ENCODE measurements at places on chromosomes 7 and 10. TPM values are rescaled to one million over a fixed set of nuclear protein-coding genes. Genes with fewer than 3 reads are reported as not detected.

The OGA gene
- polyA plus RNA-seq, result 22.2 TPM

The TMEM176B gene
- polyA plus RNA-seq, result 957 TPM

The AZGP1 gene
- 1,348 TPM for polyA plus RNA-seq

DNA sequence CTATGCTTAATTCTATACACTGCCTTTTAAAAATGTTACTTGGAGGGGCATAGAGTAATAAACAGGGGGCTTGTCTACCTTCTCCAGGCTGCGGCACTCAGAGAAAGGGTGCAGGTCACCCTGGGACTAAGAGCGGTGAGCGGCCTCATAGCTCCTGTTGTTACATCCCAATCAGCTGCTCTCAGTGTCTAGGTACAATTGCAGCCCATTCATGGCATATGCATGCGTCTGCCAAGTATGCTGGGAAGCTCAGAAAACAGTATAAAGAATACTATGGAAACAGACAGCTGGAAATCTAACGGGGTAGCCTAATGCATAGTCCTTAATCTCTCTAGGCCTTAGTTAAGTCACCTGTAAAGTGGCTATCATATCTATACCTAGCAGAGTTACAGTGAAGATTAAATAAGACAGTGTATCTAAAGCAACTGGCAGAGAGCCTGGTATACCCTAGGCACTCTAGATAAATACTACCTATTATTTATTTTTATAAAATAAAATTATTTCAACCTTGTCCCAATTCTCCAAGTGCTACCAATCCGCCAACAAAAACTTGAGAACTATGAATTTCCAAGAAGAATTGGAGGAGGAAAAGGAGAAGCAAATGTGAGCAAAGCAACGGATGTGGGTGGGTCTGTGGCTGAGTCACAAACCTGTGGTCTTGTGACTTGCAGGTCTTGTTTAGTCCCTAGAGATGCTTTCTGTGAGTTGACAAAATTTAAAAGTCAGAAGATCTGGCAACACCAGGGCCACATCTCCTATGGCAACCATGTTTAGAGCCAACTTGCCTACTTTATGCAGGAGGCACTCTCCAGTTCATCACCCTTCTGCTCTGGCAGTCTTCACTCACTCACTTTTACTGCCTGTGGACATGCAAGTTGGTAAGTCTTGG, 183.0 kb downstream of the RAPGEF5 start:
- H3K4me1 ChIP-seq, result no peaks in the 10 kb centered on the region
- no peak overlapping the region for H3K27ac ChIP-seq
- H3K27me3 ChIP-seq, result no peaks in the 10 kb centered on the region
- peaks cover 6% of the 10 kb centered on the region for H3K36me3 ChIP-seq
- no peak for DNase-seq

DNA sequence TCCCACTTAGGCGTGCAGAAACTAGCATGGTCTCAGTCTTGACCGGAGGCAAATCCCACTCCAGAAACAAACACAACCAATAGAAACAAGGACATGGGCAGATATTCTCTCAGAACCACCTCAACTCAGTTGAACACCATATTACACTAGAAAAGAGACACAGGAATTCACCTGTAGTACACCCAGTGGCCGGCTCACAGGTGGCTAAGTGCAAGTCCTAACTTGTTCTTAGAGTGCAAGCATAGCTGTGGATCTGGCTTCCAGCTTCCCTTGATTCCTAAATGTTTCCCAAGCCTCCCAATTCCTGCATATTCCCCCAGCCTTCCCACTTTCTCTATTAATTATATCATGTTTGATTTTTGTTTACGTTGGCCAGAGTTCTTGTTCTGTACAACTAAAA, 164.4 kb downstream of the TPK1 start:
- H3K27ac ChIP-seq, result no peak overlapping the region
- H3K27me3 ChIP-seq, result no peaks in the 10 kb centered on the region
- no peak overlapping the region for H3K4me3 ChIP-seq
- H3K36me3 ChIP-seq, result no peaks in the 10 kb centered on the region
- no peak for DNase-seq

DNA sequence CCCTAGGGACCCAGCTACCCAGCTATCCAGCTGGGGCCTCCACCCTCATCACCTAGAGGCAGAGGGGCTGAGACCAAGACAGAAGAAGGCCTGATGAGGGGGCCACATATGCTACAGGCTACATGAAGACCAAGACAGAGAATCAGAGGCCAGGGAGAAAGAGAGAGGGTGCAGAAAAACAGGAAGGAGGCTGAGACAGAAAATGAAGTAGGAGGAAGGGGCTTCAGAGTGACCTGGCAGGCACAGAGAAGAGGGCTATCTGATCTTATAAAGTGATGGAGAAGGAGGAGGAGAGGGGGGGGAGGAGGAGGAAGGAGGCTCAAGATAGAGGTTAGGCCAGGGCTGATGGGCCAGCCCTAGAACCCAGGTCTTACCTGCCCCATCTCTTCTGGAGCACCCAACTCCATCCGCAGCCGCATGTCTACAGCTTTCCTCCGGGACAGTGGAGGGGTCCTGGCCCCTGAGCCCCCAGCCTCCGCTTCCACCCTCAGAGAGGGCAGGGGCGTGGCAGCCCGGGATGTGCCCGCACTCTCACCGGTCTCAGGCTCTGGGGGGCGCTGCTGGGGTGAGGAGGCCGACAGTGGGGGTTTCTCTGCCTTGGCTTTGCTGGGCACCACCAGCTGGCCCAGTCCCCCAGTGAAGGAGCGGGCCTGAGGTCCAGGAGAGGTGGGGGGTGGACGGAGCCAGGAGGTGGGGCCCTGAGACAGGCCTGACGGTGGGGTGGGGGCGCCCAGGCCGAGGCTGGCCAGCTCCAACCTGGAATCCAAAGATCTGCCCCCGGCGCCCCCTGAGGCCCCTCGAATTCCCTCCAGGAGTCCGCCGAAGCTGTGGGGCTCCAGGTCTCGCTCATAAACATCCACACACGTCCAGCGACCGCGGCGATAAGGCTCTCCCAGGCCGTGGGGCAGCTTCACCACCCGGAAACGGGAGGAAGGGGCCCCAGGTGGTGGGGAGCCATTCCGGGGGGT, 1.8 kb downstream of the TSC22D4 start:
- no peak overlapping the region for H3K4me3 ChIP-seq
- no peak overlapping the region for H3K27ac ChIP-seq
- peaks cover 8% of the 10 kb centered on the region for H3K36me3 ChIP-seq
- H3K4me1 ChIP-seq, result peaks cover 13% of the 10 kb centered on the region
- peak; percentile 78 for DNase-seq

DNA sequence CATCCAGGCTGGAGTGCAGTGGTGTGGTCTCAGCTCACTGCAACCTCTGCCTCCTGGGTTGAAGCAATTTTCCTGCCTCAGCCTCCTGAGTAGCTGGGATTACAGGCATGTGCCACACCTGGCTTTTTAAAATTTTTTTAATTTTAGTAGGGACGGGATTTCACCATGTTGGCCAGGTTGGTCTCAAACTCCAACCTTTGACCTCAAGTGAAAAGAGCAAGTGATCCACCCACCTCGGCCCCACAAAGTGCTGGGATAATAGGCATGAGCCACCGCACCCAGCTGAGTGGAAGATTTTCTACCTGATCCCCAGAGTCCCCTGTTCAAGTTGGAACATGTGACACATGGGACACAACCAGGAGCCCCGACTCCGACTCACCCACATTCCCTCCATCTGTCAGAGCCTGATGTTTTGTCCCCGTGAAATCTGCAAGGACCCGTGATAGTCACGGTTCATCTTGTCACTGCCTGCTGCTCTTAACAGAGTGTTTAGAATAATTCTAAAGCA, 104.5 kb downstream of the SMURF1 start:
- H3K27me3 ChIP-seq, result no peaks in the 10 kb centered on the region
- H3K4me1 ChIP-seq, result no peaks in the 10 kb centered on the region
- no peak for DNase-seq
- H3K27ac ChIP-seq, result no peak overlapping the region
- peaks cover 12% of the 10 kb centered on the region for H3K36me3 ChIP-seq

DNA sequence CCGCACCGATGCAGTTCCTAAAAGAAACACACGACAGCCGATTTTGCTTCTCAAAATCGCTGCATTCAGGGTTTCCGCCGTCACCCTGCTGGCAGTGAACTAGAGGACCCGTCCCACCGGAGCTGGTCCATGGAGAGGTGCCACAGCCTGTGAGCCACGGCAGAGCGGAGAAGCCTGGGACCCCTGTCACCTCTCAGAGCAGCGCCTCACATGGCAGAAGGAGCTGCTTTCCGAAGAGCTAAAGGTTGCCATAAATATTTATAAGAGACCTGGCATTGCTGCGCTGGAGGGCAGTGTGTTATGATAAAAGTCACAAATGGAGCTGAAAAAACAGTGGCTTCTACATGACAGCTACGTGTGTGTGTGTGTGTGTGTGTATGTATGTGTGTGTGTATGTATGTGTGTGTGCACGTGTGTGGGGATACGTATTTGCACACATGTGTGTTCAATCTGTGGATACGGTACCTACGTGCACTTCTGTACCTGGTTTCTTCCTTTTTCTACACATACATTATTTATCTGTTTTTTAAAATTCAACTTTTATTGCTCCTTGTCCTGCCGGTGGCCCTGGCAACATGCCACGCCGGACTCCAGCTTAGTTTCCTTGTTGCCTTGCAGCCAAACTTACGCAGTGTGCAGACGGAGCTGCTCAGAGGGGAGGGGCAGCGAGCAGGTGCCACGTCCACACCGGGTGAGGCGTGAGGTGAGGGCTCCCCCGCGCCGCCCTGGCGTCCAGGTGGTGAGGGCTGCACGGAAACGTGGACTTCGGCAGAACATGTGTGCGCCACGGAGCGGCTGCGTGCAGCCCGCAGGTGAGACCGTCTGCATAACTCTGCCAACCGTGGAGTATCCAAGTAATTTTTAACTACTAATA, 115.2 kb upstream of the PITRM1 start:
- no peak overlapping the region for H3K27ac ChIP-seq
- H3K27me3 ChIP-seq, result no peaks in the 10 kb centered on the region
- H3K4me3 ChIP-seq, result no peak overlapping the region
- DNase-seq, result no peak
- no peaks in the 10 kb centered on the region for H3K36me3 ChIP-seq
- H3K4me1 ChIP-seq, result no peaks in the 10 kb centered on the region
